ENCODE measurements at places on chromosomes 13 and 19. TPM values are rescaled to one million over a fixed set of nuclear protein-coding genes. Genes with fewer than 3 reads are reported as not detected.

AP1M2 gene
- 10.1 TPM for total RNA-seq

POU4F1 gene
- not detected for total RNA-seq

SPRED3 gene
- 3.8 TPM for total RNA-seq

GRCh38 chr13:106691341-106691740 is 123.4 kb upstream of the ARGLU1 start:
- no peak overlapping the region for H3K27ac ChIP-seq
- H3K4me1 ChIP-seq = no peaks in the 10 kb centered on the region
- no peak overlapping the region for H3K4me3 ChIP-seq
- no peak for DNase-seq

GRCh38 chr13:80376554-80376953 is 35.6 kb upstream of the SPRY2 start:
- DNase-seq = no peak
- H3K27ac ChIP-seq = no peak overlapping the region
- no peaks in the 10 kb centered on the region for H3K27me3 ChIP-seq
- H3K4me3 ChIP-seq = no peak overlapping the region

GRCh38 chr13:83190020-83190419 is 692.3 kb downstream of the SLITRK1 start:
- no peaks in the 10 kb centered on the region for H3K27me3 ChIP-seq
- H3K4me3 ChIP-seq = no peak overlapping the region
- H3K27ac ChIP-seq = no peak overlapping the region
- no peaks in the 10 kb centered on the region for H3K4me1 ChIP-seq
- H3K36me3 ChIP-seq = no peaks in the 10 kb centered on the region

- no peak overlapping the region for H3K27ac ChIP-seq
- H3K36me3 ChIP-seq = no peaks in the 10 kb centered on the region
- no peak for DNase-seq
- H3K4me3 ChIP-seq = no peak overlapping the region
- no peaks in the 10 kb centered on the region for H3K27me3 ChIP-seq
- H3K4me1 ChIP-seq = no peaks in the 10 kb centered on the region
Observed at GRCh38 chr13:80821466-80821865, 480.5 kb upstream of the SPRY2 start.

- no peaks in the 10 kb centered on the region for H3K4me1 ChIP-seq
- H3K4me3 ChIP-seq = no peak overlapping the region
- DNase-seq = no peak
- H3K27me3 ChIP-seq = no peaks in the 10 kb centered on the region
- H3K36me3 ChIP-seq = no peaks in the 10 kb centered on the region
- no peak overlapping the region for H3K27ac ChIP-seq
Observed at GRCh38 chr19:44608391-44608821, 5.0 kb upstream of the IGSF23 start.

DNA sequence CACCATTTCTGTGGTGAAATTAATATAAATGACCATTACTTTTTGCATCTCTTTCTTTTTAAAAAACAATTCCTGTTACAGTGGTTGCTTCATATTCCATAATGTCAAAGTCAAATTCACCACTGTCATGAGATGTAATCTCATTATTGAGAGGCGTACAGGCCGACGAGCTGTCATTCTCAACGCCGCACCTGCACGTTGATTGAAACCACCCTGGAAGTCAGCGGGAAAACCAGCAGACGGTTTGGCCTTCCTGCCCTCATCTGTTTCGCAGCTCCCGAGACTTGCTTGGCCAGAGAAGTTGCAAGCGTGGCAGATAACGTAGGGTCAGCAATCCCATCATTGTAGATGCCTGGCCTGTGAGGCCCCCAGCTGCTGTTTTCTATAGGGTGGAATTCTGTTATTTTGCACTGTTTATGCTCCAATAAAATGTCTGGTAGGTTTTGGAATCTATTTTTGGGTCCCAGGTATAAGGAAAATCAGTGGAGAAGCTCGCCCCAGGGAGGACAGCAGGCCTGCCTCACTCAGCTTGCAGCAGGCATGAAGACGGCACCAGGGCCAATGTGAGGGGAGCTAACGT is 153.4 kb downstream of the SOX1 start:
- no peaks in the 10 kb centered on the region for H3K36me3 ChIP-seq
- H3K4me1 ChIP-seq = no peaks in the 10 kb centered on the region
- no peaks in the 10 kb centered on the region for H3K27me3 ChIP-seq

GRCh38 chr13:20461860-20462532 is 63.7 kb downstream of the CRYL1 start:
- H3K27ac ChIP-seq = peak overlapping the region; percentile 77
- no peak overlapping the region for H3K4me3 ChIP-seq
- H3K27me3 ChIP-seq = no peaks in the 10 kb centered on the region

- DNase-seq = no peak
- H3K4me3 ChIP-seq = no peak overlapping the region
- H3K4me1 ChIP-seq = no peaks in the 10 kb centered on the region
- no peaks in the 10 kb centered on the region for H3K27me3 ChIP-seq
- no peak overlapping the region for H3K27ac ChIP-seq
Observed at GRCh38 chr19:49415102-49415809, 8.0 kb downstream of the PTH2 start.

DNA sequence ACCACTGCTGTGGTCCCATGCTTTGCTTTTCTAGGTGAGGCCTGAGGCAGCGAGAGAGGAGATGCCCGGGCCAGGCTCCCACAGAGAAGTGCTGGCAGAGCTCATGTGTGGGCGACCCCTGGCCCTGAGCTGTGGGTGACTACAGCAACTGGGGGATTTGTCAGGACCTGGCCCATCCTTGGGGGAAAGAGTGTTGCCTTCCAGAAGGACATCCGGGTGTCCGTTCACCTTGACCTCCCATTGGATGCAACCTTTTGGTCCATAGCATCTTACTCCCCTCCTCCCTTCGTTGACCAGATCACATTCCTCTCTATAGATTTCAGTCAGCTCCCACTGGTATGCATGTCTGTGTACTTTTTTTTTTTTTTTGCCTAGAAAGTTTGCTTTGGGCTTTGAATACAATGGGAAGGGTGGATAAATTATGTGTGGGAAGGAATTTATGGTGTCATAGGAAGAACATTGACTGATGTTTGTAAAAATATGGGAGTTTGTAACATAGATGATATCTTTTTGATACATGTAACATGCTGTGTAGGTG is 84.2 kb upstream of the RNF113B start:
- H3K4me1 ChIP-seq = no peaks in the 10 kb centered on the region
- DNase-seq = no peak
- H3K27ac ChIP-seq = no peak overlapping the region
- H3K36me3 ChIP-seq = no peaks in the 10 kb centered on the region

GRCh38 chr13:31069808-31070534 is 91.7 kb downstream of the HSPH1 start:
- DNase-seq = no peak
- H3K36me3 ChIP-seq = no peaks in the 10 kb centered on the region
- no peak overlapping the region for H3K4me3 ChIP-seq
- H3K27ac ChIP-seq = no peak overlapping the region

DNA sequence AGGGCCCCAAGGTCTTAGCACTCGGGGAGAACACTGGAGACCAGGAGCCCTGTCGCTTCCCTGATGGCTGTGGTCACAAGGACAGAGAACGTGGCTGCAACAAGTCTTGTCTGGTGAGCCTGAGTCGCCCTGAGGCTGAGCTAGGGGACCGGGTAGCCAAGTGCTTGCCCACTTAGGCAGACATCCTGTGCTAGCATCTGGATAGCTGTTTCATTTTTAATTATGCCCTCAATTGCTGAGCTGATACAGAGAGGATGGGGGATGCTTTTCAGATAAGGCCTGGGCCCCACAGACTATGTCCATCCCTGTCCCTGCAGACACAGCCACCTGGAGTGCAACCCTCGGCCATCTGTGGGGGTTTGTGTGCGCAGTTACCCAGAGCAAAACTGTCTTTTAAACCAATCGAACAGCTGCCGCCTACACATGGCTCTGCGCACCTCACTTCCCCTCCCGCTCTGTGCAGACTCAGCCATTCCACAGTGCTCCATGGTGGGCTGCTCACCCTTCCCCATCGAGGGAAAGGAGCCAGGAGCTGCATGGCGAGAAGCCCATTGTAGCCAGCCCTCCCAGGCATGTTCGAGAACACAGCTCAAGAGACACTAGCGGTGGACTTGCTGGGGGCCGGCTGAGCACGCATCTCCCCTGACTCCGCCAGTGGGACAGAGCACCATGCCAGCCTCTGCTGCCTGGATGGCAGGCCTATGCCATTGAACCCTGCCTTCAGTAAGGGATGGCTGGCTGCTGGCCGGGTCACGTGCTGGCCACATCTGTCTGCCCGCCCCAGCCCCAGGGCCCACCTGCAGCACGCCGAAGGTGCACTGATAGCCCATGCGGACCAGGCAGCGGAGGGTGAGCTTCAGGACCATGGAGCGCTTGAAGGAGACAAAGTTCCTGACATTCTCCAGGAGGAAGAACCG is 19.4 kb upstream of the EIF3G start:
- H3K4me1 ChIP-seq = no peaks in the 10 kb centered on the region
- H3K27ac ChIP-seq = no peak overlapping the region
- DNase-seq = no peak
- peaks cover 6% of the 10 kb centered on the region for H3K36me3 ChIP-seq

DNA sequence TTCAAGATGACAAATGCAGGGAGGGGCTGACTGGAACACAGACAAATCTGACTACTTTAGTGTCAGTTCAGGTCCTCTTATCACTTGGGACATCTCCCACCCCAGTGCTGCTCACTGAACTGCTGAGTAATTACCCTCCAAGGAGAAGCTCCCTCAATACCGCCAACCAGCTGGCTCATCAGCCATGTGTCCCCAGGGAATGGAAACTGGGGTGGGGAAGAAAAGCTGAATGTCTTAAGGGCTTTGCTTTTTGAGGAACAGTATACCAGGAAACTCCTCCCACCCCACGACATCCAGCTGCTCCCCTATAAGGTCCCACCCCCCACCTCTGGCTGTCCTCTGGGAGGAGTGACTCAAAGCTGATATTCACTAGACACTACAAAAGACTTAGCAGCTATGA is 2.0 kb downstream of the ZNF823 start:
- H3K27ac ChIP-seq = no peak overlapping the region
- no peak for DNase-seq
- no peak overlapping the region for H3K4me3 ChIP-seq
- no peaks in the 10 kb centered on the region for H3K36me3 ChIP-seq
- peaks cover 7% of the 10 kb centered on the region for H3K4me1 ChIP-seq
